Non-pigmented ciliary epithelial cell (primary cell): ENCODE measurements at places on chromosomes 2 and 18.

DNA sequence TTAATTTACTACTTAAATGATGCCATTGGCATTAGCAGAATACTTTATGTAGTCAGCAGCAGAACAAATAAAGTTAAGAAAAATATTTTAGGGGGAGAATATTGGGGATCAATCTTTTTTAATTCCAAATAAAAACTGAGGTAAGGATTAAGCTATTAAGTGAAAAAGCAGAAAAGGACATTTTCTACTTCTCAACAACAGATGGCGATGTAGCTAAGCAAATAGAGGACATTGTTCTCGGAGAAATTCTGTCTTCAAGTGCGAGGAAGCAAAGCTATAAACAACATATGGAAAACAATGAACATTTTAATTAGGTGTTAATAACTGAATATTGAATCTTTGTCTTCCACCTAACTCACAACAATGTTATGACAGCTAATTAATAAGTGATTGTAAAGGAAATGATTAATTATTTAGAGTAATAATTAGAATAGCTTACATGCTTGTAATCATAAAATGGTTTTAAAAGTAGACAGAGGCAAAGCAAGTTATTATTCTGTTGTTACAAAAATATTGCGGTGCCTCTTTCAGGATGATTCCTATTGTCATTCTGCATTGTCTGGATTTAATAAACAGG, 32.9 kb upstream of the CCDC93 start:
- no peak for DNase-seq

DNA sequence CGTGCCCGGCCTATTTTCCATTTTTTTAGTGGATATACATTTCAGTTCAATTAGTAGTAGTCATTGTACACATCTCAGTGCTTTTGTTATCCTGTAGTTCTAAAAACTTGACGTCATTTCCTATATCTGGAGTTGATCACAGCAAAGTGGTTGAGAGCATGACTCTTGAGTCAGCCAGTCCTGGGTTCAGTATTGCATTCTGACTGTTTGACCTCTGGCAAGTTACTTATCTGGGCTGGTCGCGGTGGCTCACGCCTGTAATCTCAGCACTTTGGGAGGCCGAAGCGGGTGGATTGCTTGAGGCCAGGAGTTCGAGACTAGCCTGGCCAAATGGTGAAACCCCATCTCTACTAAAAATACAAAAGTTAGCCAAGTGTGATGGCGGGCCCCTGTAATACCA, 50.4 kb upstream of the PPM1B start:
- DNase-seq = no peak

DNA sequence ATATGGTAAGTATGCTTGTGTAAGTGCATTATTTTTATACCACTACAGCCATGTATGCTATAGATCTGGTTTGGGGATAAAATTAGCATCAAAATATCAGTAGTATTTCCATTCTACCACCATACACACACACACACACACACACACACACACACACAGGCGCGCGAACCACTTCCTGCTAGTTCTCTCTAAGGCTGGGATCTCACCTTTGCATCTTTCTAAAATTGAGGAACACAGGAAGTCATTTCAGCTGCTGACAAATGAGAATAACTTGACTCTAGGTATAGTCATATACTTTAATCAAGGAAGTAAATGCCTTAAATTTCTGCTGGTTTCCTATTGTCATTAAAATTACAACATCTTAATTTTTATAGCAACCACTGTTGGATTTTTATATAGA, 72.5 kb downstream of the RBM43 start:
- DNase-seq = no peak

- no peak for DNase-seq
Observed at GRCh38 chr2:28216331-28216730, 176.3 kb upstream of the FOSL2 start.

- DNase-seq = no peak
Observed at GRCh38 chr18:39574897-39575296, 2009.3 kb upstream of the CELF4 start.

DNA sequence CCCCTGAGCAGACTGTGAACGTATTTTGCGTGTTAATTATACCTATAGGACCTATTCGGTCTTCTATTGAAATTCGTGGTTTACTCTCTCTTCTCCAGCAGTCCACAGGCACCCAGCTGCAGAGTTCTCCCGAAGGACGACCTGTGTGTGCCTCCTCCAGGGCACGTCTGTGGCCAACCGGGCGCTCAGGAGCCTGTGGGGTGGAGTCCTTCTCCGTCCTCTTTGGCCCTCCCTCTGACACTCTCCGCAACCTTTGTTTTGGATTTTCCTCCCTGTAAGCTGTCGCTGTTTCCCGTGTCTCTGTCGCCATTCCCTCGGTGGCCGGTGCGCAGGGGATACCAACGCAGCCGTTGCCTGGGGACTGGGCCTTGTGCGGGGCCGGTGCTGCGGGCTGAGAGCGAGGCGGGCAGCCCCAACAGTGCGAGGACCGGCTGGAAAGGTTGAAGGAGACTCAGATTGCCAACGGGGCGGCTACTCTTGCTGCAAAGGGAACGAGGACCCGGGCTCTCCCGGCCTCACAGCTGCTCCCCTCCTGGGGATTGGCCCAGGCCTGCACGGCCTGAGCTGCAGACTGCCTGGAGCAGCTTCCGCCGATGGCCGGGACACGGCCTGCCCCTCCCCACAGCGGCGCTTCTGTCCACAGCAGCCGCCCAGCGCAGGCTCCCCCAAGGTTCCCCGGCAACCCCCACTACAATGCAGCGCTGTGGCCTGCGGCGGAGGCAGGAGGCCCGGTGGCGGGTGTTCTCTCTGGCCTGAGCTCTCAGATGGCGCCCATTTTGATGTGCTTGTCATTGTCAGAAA, 221.0 kb downstream of the MTX2 start:
- DNase-seq = no peak

- DNase-seq = no peak
Observed at GRCh38 chr2:64419596-64420165, 34.3 kb upstream of the LGALSL start.

GRCh38 chr18:79327199-79327721, 68.5 kb upstream of the NFATC1 start:
- DNase-seq = no peak

GRCh38 chr18:36149514-36150289, 20.0 kb downstream of the ELP2 start:
- no peak for DNase-seq
